ENCODE measurements at places on chromosomes 5 and 9. TPM values are rescaled to one million over a fixed set of nuclear protein-coding genes. Genes with fewer than 3 reads are reported as not detected.
A peak's percentile ranks its signal among the peaks of the same experiment; 100 is the strongest.

DNA sequence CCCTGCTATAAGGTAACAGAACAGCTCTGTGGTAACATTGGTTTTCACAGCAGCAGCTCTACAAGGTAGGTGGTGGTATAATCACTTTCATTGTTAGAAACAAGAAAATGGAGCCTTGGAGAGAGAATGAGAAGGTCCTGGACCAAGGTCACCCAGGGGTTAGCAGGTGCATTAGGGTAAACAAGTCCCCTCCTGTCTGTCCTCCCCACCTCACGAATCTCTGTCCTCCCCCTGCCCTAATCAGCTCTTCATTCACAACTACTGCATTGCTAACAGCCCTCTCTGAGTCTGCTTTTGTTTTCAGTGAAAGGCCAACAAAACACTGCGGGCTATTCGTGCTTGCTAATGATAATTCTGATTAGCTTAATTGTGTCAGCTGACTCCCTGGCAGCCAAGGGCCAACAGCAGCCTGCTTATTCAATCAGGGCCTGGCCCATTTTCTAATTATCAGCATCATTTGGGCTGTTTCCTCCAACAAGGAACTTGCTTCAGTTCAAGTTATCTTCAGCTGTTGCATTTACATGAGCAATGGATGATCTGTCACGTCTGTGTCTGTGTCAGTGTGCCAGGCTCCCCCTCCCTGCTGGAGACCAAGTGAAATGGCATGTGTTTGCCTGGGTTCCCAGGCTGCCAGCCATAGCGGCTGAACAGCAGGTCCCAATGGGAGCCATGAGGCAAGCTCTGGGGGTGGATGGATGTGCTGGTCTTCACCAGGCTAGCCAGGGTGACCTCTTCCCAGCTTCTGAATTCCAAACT lies 56.7 kb upstream of the EQTN start:
- DNase-seq: no peak

DNA sequence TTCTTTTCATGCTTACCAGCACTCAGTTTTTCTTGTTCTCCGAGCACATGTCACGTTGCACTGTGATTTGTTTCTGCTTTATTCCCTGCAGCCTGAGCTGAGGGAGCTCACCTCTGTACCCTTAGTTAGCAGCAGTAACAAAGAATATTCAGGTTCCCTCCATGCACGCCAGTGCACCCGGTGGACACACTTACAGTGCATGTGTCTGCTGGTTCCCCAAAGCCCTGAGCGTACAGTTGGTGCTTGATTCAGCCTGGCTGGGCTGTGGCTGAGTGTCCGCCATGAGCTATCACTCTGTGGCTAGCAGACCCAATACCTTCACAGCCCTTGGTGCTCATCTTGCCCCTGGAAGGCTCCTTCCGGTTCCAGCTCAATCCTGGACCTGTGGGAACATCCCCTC lies 93.5 kb downstream of the MVB12B start:
- DNase-seq: no peak

Gene GRIA1
- not detected for total RNA-seq

Gene TMC1
- 0.15 TPM for total RNA-seq

Gene RMI1
- total RNA-seq: 5.2 TPM

DNA sequence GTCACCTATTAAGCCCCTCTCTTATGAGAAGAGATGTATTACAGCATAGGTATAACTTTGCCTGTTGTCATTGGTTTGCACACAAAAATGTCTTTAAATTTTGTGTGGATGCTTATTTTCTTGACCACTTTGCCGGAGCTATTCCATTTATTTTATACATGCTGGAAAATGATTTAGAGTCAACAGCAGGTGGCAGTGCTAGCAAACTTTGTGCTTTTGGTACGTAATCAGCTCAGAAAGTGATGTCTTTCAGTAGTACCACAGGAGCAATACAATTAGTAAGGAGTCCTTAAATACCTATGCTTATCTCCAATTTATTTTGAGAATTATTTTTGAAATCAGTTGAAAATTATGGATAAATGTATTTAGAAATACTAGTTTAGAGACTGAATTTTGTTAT lies 19.8 kb upstream of the NUDT12 start:
- DNase-seq: peak; percentile 61

Gene MARCOL
- total RNA-seq: not detected

Measured in renal cortical epithelial cell (primary cell).